RPMI7951 (cell line): ENCODE measurements at places on chromosomes 11 and 22. TPM values are rescaled to one million over a fixed set of nuclear protein-coding genes. Genes with fewer than 3 reads are reported as not detected.

The GRAP2 gene
- 0.78 and 0.84 TPM in 2 replicates for total RNA-seq

The HPS5 gene
- 16.0 and 16.5 TPM in 2 replicates for total RNA-seq

The PDGFB gene
- total RNA-seq, result 1.2 and 1.7 TPM in 2 replicates

The RFPL3 gene
- not detected in 2 replicates for total RNA-seq

The KDM4D gene
- total RNA-seq, result 2.1 and 3.0 TPM in 2 replicates

The OR52K2 gene
- total RNA-seq, result not detected in 2 replicates

The CD3G gene
- not detected in 2 replicates for total RNA-seq
